ACHN (cell line): ENCODE measurements at places on chromosomes 4 and X.

DNA sequence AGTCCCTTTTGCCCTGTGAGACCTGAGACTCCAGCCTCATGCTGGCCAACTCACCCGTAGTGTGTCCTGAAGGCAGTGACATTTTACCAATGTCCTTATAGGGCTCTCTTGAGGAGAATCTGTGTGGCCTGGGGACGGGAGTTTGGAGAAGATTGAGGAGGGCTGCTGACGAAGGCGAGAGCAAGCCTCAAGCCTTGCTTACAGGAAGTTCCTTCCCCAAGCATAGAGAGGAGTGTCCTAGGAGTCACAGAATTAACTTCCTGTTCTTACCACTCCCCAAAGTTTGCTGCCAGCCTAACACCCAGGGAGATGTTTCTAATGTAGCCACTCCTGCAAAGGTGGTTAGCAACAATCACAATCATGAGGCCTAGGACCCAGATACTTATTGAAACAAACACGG is at the start of gene NXF3:
NXF3 (minus strand) TSS at position 202 of the 400 bp plus-strand sequence; CDS start at position 82, 120 bp downstream.
- DNase-seq: no peak

DNA sequence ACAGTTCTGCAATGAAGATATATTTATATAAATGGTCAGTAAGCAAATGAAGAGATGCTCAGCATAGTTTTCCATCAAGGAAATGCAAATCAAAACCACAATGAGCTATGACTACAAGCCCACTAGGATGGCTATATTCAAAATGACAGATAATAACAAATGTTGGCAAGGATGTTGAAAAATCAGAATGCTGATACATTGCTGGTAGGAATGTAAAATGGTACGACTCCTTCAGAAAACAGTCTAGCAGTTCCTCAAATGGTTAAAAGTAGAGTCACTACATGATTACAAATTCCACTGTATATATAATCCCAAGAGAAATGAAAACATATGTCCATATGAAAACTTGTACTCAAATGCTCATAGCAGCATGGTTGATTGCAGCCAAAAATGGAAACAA is 425.0 kb upstream of the ATOH1 start:
- no peak for DNase-seq

DNA sequence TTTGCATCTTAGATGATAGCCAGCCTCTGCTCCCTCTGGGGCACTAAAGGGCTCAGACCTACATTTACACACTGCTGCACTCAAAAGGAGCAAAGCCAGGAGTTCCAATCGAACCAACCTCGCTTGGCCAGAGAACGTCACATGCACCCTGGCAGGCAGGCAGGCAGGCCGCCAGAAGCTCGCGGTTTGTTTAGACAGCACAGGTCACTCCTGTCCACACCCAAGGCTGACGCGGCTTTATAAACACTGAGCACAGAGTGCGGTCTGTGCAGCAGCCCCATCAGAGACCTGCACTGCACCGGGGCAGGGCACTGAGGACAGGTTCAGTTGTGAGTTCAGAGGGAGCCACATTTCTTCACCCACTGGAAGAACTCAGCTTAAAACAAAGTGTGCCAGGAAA is 143.9 kb downstream of the BCOR start:
- peak; percentile 52 for DNase-seq

GRCh38 chrX:17537723-17538243 is 162.8 kb downstream of the NHS start:
- DNase-seq: no peak

- no peak for DNase-seq
Observed at GRCh38 chr4:3261411-3262207, 12.7 kb downstream of the MSANTD1 start.
